Activated T-cell treated with anti-CD3 and anti-CD28 coated beads for 24 hours (primary cell): ENCODE measurements at places on chromosomes 3 and 15.
A peak's percentile ranks its signal among the peaks of the same experiment; 100 is the strongest.

DNA sequence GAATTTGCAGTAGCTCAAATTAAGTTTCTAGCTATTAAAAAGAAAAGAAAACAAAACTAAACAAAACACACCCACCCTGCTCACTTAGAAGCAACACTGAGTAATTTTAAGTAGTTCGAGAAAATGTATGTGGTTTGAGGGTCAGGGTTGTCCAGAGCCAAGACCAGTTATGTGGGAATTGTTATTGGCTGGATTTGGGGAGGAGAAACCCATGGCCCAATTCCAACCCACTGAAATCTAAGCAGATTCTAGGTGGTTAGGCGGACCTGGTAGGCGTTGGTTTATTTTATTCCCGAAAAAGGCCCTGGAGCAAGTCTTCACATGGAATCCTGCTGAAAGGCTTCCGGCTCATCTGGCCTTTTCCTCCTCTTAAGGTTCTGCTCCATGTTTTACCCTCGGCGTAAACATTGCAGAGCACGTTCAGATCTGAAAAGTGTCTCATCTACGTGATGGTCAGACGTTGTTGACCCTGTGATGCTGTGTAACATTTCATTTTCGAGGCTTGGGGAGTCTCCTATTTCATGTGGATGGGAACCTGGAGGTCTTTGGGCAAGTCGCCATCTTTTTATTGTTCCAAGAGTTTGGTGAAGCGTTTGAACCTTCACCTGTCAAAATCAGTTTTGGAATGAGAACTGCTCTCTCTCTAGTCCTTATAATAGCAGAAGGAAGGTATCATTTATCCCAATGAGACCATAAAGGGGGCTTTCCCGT, 64.0 kb downstream of the FLNB start:
- DNase-seq = no peak

GRCh38 chr3:156576651-156577348, 21.9 kb upstream of the SSR3 start:
- no peak for DNase-seq

- DNase-seq = no peak
These were observed 7.3 kb upstream of the MAPK6 start for GRCh38 chr15:52011711-52012144.

DNA sequence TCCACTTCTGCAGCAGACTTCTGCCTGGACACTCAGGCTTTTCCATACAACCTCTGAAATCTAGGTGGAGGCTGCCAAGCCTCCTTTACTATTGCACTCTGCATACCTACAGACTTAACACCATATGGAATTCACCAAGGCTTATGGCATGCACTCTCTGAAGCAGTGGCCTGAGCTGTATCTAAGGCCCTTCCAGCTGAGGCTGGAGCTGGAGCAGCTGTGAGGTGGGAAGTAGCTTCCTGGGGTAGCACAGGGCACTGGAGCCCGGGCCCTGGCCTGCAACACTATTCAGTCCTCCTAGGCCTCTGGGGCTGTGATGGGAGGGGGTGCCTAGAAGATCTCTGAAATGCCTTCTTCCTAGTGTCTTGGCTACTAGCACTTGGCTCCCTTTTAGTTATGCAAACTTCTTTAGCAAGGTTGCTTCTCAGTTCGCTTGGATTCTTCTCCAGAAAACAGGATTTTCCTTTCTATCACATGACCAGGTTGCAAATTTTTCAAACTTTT, 186.6 kb upstream of the RORA start:
- DNase-seq = no peak

- no peak for DNase-seq
These were observed 707 bp upstream of the FAM81A start for GRCh38 chr15:59437142-59437816.

DNA sequence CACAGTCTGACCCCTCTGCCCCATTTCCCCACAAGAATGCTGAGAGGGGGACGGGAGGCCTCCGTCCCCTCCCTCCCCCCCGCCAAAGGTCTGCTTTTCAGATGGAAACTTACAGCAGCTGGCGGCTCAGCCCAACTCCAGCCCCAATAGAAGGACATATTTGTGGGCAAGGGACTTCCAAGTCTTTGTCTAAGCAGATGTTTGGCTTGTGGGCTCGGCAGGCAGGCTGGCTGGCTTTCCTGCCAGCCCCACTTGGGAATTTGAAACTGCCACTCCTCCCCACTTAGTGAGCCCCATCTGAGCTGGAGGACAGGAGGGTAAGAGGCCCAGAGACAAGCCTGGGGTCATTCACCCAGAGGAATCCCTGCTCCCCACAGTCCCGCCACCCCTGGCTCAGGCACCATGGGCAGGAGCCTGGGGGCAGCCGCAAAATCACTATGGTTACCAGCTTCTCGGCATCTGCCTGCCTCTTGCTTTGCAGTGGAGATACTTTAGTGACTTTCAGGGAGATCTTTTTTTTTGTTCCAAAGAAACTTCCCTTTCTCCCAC, 53.6 kb downstream of the LMCD1 start:
- no peak for DNase-seq

- DNase-seq = no peak
These were observed 2.5 kb upstream of the MECOM start for GRCh38 chr3:169666076-169666375.

DNA sequence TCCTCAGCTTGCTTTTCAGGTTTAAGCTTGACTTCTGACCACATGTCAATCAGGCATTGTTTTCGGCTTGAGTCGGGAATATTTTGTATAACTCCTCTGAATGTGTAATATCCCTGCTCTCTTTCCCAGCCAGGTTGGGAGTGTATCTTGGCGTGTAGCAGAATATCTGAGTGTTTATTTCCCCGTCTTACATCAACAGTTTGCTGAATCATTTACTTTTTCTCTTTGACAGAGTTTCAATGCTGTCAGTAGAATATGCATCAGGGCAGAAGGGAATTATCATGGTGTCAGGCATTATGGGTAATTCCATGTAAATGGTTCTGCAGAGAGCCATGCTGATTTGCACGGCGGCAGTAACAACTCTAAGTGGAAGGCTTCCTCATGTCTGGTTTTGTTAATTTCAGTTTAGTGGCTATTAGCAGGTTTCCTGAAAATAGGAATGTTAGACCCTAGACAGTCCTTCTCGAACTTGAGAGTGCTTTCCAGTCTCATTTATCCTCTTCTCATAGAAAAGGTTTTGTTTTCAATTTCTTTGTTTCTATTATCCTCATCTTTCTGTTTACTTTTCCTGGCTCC, 566.3 kb downstream of the AGBL1 start:
- no peak for DNase-seq

- no peak for DNase-seq
These were observed 9.2 kb upstream of the SSR3 start for GRCh38 chr3:156563900-156564682.

DNA sequence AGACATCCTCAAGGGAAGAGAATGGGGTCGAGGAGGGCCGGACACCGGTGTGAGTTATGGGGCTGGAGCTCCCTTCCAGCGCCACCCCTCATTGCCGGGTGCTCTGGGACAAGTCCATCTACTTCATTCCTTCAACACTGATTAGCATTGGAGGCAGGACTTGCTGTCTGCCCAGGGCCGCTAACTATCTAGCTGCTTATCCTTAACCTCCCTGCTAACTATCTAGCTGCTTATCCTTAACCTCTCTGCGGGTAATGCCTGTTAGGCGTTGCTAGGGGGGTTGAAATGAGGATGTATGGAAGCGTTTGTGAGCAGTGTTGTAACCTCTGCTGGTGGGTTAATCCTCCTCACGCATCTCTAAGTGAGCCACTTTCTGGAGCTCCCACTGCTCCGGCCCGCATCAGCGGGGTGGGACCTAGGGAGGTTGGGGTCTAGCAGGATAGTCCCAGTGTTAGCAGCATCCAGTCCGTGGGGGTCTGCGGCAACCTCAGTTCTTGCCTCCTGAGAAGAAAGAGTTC, 10.9 kb upstream of the CHAC1 start:
- DNase-seq = no peak

DNA sequence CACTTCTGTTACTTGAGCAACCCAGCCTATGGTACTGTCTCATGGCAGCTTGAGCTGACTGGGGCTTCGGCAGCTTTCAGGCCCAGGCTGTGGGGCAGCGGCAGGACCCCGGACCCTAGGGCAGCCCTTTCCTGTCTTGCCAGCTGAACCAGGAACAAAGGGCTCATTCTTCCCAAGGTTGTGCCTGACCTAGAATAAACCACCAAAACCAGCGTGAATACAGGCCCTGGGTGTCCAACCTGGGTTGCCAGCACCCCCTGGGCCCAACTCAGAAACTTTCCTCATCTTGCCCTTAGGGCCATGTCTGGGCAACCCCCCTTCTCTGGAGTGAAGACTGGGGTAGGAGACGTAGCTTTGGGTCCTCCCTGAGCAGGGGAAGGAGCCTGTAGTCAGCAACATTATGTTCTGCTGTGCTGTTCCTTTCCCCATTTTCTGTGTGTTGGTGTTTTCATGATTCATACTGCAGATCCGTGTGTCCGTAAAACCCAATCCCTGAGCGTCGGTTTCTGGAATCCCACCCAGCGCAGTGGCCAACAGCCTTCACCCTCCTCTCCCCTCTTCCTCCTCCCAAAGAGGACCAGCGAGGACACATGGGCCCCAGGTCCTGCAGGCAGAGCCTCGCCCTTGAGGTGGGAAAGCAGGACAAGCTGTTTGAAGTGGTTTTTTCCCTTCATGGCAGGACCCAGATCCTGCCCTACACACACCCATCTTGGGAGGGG, 33.5 kb downstream of the TKT start:
- no peak for DNase-seq

DNA sequence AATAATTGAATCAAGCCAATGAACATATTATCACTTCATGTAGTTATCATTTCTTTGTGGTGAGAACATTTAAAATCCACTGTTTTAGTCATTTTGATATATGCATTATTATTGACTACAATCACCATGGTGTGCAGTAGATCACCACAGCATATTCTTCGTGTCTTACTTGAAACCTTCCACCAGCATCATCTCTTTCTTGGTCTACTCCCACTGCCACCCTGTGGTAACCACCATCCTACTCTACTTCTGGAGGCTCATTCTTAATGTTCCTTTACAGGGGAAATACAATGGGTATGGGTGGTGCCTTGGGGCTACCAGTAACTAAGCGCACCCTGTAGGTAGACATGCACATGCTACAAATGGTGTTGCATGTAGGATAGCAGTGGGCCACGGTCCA, 25.4 kb downstream of the PXK start:
- DNase-seq = no peak

- no peak for DNase-seq
These were observed 103.9 kb downstream of the HCN4 start for GRCh38 chr15:73264881-73265280.

- DNase-seq = no peak
These were observed 63.6 kb upstream of the RPL32 start for GRCh38 chr3:12904951-12905315.

DNA sequence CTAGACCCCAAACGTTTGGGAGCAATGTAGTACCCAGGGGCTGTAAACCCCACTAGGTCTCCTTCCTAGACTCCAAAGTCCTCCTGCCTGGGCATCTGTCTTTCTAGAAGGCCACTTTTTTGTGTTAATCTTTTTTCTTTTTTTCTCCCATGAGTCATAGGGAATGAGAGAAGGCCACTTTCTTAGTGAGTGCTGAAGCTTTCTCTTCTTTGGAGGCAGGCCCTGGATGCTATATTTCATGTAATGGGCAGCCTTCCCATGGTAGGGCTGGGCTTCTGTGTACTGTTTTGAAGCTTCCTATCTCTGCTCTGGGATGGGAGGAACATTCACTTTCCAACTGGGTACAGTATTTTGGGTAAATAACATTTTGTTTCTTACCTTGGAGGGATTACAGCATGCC, 15.2 kb upstream of the RTP2 start:
- no peak for DNase-seq

- DNase-seq = no peak
These were observed 203.8 kb downstream of the EPHB1 start for GRCh38 chr3:134998855-134999254.

DNA sequence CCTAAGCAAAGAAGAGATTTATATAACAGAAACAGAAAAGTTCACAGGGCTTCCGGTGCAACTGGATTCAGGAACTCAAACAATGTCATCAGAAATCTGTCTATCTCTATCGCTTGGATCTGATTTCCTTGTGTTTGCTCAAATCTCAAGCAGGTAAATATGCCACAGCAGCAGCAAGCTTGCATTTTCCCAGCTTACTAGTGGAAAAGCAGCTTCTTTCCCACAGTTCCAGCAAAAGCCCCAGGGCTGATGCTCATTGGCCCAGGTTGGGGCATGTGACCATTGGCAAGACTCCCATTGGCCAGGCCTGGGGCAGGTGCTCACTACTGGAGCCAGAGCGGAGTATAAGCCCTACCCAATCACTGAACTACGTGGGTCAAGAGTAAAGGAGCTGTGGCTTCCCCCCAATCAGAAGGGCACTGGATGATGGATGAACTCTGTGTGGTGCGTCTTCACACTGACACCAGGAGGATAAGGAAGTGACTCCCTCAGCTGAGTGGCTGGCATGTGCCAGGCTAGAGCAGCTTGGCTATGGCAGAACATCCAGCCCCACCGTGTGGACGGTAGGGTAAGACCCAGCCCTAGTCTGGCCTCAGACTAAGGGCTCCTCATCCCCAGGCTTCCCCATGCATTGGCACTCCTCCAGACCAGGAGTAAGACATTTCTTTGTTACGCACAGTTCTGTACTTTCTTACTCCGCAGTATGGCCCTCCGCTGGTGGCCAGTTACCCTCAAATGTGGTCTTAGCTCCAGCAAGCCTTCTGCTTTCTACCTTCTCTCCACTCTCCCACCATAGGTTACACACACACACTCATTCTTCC, 13.1 kb upstream of the VIPR1 start:
- DNase-seq = no peak

- DNase-seq = no peak
These were observed 53.0 kb upstream of the GSK3B start for GRCh38 chr3:120147072-120147871.

- peak; percentile 30 for DNase-seq
These were observed 519 bp downstream of the ASB7 start for GRCh38 chr15:100602823-100603393.

DNA sequence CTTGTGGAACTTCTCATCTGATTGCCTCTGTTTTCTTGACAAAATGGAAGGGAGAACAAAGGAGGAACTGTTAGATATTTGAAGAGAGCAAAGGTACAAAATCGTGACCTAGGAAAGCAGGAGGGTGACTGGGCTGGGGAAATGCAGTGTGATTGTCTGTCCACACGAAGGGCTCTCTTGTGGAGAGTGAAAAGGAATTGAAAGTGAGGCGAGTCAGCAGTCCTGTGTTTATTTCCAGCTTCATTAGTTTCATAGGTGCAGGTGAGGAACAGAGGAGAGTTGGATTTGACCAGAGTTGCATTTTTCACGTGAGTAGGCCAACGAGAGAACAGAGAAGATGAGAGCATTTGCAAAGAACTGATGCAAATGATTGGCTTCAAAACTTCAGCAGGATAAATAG, 336.4 kb upstream of the SATB1 start:
- no peak for DNase-seq

DNA sequence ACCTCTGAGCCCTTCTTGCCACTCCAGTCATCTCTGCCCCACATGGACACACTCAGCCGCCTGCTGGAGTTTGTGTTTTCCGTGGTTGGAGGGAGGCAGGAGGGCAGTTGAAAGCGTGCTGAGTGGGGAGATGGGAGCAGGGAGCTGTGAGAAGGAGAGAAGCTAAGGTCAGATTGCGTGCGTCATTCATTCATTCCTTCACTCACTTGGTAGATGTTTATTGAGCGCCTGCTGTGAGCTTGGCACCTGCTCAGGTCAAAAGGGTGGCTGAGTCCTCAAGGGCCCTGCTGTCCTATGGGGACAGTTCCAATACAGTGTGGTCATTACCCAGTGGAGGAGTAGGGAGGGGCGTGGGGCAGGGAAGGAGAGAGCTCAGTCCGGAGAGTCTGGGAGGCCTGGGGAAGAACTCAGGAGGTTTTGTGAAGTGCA, 23.5 kb downstream of the LIMD1 start:
- no peak for DNase-seq
